Upper lobe of left lung (tissue), 6 donors: ENCODE measurements at places on chromosomes 1 and 21. TPM values are rescaled to one million over a fixed set of nuclear protein-coding genes. Genes with fewer than 3 reads are reported as not detected.
A peak's percentile ranks its signal among the peaks of the same experiment; 100 is the strongest.

DNA sequence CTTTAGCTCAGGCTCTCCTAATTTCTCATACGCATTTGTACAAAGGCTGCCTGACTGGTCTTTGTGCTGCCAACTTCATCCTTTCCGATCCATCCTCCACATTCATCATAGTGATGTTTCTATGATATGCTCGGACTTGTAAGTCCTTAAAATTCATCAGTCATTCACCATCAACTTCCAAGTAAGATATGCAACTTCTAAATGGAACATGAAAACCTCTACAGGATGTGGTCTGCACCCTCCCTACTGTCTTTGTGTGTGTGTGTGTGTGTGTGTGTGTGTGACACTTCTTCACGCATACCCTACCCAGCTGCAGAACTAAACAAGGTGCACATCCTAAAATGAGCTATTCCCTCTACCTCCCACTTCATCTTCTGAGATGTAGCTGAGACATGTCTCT is 397.9 kb upstream of the NR5A2 start:
- no peak for DNase-seq

DNA sequence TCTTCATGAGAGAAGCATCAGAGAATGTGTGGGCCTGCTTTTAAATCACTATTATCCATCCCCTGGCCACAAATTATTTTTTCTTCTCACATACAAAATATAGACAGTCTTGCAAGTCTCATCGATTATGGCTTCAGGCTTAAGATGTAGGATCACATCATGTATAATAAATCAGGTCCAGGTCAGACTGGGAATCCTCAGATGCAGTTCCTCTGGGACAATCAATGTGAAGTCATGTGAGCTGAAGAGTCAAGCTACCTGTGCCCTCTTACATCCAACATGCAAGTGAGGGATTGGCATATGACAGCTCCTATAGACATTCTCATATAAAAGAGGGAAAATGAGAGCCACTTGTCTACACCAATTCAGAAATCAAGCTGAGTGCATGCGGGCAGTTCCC is 631.8 kb downstream of the PTPRU start:
- no peak for DNase-seq

Gene HLX
- total RNA-seq = 23.0 TPM

GRCh38 chr1:177571076-177571475 is 398.8 kb downstream of the SEC16B start:
- no peak for DNase-seq

GRCh38 chr1:227265891-227266290 is 52.4 kb downstream of the CDC42BPA start:
- no peak for DNase-seq

Gene PTAFR
- total RNA-seq = 11.0 TPM

DNA sequence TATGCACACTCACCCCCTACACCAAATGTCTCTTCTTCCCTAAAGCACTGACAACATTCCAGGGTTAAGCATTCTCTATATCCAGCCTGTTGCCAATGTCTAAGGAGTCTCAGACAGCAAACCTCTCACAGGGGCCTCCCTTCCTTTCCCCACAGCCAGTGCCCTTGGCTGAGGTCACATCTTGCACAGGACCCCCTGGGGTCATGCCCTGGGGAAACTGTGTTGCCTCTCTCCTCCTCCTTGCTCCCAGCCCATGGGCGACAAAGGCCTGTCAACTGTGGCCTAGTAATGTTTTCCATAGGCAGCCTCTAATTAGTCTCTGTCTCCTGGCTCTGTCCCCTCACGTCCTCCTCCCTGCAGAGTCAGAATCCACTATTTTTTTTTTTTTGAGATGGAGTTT is 54.6 kb downstream of the NENF start:
- DNase-seq = no peak

- peak; percentile 18 for DNase-seq
Measured at GRCh38 chr1:37133276-37134145, 99.2 kb upstream of the GRIK3 start.

Gene HSPB7
- 1.0 TPM for total RNA-seq

Gene TSEN15
- total RNA-seq = 39.9 TPM

Gene CR1L
- not detected for total RNA-seq

Gene CFHR3
- total RNA-seq = 0.17 TPM

GRCh38 chr1:184388971-184389370 is 2.1 kb downstream of the C1orf21 start:
- no peak for DNase-seq

- no peak for DNase-seq
Measured at GRCh38 chr1:49298304-49298703, 521.6 kb upstream of the BEND5 start.

DNA sequence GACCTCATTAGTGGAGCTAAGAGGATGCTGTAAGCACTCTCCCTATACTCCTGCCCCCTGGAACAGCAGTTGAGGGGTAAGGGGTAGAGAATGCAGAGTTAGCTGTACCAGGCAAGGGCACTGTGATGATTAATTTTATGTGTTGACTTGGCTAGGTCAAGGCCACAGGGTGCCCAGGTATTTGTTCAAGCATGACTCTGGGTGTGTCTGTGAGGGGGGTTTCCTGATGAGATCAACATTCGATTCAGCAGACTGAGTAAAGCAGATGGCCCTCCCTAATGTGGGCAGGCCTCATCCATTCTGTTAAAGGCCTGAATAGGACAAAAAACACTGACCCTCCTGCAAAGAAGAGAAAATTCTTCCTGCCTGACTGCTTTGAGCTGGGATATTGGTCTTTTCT is 110.8 kb downstream of the KCND3 start:
- no peak for DNase-seq

- peak; percentile 62 for DNase-seq
Measured at GRCh38 chr1:228801068-228801467, 65.8 kb downstream of the RHOU start.

DNA sequence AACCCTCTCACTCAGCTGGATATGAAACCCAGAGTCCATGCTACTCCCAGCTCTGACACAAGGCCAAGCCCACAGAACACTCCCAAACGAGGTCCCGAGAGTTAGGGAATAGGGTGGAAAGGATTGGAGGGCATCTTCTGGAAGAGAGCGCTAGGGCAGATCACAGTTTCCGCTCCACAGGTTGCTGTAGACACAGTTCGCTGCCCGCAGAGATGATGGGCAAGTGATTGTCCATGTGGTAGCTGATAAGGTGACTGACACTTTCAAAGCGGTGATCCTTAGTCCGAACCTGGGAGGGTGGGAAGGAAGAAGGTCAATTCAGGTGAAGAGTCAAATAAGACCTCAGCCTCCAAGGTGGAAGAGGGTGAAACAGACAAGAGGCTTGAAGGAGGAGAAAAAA is 2.1 kb upstream of the PYGO2 start:
- no peak for DNase-seq

DNA sequence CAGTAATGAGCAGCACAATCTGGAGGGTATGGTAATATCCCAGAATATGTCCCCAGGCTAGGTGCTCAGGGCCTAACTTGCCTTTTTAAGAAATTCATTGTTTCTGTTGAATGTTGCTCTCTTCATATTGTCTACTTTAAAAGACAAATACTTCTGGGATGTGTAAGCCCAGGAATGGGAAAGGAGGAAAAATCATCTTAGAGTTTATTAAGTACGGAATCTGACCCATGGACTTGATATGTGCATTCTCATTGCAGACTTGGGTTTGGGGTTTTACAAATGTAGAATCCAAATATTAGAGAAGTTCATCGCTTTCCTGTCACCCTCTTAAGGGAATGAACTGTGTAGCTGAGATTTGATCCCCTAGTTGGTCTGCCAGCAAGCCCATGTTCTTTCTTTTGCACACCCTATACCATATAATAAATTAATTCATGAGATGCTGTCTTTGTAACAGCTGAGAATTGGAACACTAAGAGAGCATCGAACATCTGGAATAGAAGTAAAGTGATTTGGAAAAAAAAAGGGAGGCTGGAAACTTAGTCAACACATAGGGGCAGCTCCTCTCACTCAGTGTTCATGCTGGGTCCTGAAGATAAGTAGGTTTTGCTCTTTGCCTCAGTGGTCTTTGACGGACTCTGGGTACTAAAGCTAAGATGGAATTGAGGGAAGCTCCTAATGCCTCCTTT is 235.8 kb upstream of the C1orf105 start:
- DNase-seq = no peak

DNA sequence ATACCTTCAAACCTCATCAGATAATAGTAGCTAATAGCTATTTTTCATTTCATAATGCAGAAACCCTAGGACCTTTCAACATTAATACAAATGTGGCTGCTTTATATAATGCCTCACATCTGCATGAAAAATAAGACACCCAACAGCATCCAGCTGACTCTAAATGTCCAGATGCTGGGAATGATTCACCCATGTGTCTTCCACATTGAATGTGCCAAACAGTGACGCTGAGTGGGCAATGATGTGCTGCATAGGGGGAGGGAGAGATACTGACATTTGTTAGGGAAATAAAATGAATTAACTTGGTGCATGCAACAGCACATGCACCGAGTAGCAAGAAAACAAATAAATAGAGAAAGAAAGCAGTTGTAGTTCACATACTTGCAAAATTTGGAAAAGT is 199.3 kb downstream of the DSCAM start:
- no peak for DNase-seq

Gene GOLT1A
- total RNA-seq = 18.5 TPM

- DNase-seq = no peak
Measured at GRCh38 chr1:111976842-111977241, 12.6 kb downstream of the KCND3 start.

Gene WDR64
- not detected for total RNA-seq

DNA sequence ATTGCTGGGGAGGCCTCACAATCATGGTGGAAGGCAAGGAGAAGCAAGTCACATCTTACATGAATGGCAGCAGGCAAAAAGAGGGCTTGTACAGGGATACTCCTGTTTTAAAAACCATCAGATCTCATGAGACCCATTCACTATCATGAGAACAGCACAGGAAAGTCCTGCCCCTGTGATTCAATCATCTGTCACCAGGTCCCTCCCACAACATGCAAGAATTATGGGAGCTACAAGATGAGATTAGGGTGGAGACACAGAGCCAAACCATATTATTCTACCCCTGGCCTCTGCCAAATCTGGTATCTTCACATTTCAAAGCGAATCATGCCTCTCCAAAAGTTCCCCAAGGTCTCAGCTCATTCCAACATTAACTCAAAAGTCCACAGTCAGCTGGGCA is 11.1 kb upstream of the MIA3 start:
- DNase-seq = no peak

DNA sequence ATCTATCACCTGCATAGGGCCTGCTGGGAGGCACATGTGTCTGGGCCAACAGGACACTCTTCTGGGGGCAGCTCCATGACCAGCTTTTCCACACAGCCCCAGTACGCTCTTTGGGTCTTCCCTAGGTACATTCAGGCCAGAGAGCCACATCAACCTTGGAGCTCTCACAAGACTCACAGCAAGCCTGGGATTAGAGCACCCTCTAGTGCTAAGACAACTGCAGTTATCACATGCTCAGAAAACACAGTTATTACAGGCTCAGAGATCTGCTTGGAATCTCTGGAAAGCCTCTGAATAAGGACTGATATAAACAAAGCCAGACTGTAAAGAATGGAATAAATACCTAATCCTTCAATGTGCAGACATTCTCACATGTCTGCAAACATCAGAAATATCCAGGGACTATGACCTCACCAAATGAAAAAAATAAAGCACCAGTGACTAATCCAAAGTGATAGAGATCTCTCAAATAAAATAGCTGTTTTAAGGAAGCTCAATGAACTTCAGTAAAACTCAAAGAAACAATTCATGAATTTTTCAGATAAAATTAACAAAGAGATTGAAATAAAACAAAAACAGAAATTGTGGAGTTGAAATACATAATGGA is 563.9 kb upstream of the NR5A2 start:
- DNase-seq = no peak

DNA sequence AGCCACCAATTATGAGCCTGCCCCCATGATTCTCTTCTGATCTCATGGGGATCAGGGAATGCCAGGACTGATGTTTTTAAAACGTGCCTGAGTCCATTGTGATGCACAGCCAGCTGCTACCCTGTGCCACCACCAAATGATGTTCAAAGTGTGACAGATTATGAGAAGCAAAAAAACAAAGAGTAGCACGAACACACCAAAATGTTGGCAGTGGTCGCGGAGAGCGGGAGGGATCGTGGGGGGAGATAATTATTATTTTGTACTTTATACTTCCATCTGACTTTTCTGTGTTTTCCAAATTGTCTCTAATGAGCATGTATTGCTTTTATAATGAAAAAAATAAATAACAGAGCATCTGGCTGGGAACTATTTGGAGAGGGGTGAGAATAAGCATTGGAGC is 50.5 kb downstream of the EPHB2 start:
- DNase-seq = no peak

- peak; percentile 94 for DNase-seq
Measured at GRCh38 chr1:58932859-58933598, 149.2 kb upstream of the JUN start.

- DNase-seq = no peak
Measured at GRCh38 chr21:45529785-45530422, 12.3 kb downstream of the SLC19A1 start.

Gene GJB3
- not detected for total RNA-seq

DNA sequence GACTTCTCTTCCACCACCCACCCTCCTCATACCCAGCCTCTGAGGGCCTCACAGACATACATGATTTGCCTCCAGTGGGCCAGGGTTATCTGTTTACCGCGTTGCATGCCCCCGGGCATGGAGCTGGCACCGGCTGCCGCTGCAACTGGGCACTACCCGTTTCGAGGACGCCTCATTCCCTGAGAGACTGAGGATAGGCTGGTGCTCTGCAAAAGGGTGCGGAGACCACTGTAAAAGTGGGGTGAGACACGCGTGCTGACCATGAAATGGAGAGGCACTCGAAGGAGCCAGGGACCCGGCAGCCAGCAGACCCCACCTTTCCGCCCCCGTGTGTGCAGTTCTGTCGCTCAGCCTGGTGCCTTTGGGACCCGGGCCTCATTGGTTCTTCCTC is 20.6 kb downstream of the TP73 start:
- DNase-seq = peak; percentile 56

GRCh38 chr1:60052601-60053000 is 21.0 kb downstream of the C1orf87 start:
- DNase-seq = peak; percentile 15

Gene LCE3E
- total RNA-seq = not detected

- DNase-seq = no peak
Measured at GRCh38 chr1:212009561-212009960, 25.8 kb downstream of the INTS7 start.

- DNase-seq = no peak
Measured at GRCh38 chr21:42463861-42464515, 32.0 kb downstream of the RSPH1 start.

Gene C1QC
- 689 TPM for total RNA-seq

GRCh38 chr1:23480187-23481025 is 3.6 kb downstream of the ASAP3 start:
- DNase-seq = no peak
